ENCODE measurements at places on chromosomes 2 and 18.

GRCh38 chr2:16187482-16187817, 247.1 kb downstream of the MYCN start:
- DNase-seq = no peak

DNA sequence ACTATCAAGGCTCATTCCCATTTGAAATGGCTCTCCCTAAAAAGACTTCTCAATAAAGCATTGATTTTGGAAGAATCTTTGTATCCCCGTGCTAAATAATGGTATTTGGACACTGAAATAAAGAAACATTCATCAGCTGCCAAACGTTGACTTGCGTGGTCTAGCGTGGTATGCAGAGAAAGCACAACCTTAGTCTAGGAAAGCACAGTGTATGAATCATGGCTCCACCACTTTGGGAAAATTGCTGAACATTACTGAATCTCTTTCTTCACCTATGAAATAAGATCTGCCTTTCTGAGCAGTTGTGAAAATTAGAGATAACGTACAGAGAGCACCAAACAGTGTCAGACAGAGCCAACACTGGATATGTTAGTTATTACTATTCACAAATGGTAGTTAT, 353.9 kb downstream of the SS18 start:
- no peak for DNase-seq

DNA sequence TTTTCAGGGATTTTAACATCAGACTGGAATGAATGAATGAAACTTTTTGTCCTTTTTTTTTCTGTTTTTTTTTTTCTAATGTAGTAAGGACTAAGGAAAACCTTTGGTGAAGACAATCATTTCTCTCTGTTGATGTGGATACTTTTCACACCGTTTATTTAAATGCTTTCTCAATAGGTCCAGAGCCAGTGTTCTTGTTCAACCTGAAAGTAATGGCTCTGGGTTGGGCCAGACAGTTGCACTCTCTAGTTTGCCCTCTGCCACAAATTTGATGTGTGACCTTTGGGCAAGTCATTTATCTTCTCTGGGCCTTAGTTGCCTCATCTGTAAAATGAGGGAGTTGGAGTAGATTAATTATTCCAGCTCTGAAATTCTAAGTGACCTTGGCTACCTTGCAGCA, 53.4 kb downstream of the SMAD4 start:
- no peak for DNase-seq

DNA sequence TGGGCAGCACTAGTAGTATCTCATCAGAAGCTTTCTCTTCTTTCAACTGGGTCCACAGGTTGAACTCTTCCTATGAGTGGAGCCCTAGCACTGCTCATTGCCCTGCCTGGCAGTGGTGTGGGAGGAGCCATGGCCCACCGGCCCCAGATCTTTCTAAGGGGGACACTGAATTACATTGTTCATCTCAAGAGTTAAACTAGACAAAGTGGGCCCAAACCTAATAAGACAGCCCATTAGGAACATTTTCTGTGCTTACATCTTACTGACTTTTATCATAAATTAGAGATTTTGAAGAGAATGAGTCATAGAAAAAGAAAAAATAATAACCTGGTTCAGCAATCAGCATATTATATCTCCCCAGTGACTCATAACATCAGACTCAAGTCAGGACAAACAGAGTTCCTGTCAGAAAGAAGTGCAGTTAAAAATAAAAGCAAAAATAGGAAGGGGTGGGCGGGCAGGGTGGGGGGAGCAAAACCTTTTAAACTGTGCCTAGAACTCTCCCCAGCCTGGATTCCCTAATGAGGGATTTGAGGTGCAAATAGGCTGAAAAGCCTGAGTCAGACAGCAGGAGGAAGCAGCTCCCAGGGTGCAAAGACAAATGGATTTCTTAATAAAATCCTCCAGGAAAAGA, 161.6 kb upstream of the TRIB2 start:
- no peak for DNase-seq

DNA sequence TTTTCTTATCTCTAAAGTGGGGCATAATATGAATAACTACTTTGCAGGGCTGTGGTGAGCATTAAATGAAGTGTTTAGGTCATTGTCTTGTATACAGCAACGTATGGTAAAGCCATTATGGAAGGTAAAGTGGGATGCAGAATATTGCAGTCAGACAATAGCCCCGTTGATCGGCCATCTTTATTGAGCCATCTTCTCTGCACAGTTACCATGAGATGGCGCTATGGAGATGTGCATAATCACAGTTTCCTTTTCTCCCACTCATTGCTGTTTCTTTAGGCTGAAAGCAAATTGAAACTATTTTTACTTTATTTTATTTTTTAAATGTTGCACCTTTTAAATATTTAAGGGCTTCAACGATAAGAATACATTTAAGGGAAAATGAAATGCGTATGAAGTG, 108.9 kb downstream of the THSD7B start:
- no peak for DNase-seq

DNA sequence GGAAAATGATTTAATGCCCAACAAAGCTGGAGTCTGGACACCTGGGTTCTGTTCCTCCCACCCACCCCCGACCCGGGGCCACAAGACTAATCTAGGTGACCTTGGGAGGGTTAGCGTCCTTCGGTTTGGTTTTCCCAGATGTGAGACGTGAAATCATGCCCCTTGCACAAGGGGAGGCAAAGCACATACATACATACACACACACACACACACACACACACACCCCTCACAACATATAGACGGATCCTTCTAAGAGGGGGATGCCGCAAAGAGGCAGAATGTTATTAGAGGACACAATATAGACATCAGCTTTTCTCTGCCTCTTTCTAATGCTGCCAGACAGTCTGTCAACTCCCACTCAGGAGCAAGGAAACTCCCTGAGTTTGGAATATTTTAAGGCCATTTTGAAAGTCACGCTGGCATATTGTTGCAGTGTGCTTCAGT, 616 bp upstream of the RBMS1 start:
- no peak for DNase-seq

- no peak for DNase-seq
Observed at GRCh38 chr2:174881678-174882077, 117.4 kb upstream of the CHRNA1 start.

- no peak for DNase-seq
Observed at GRCh38 chr2:218631837-218632236, 24.1 kb downstream of the PLCD4 start.

DNA sequence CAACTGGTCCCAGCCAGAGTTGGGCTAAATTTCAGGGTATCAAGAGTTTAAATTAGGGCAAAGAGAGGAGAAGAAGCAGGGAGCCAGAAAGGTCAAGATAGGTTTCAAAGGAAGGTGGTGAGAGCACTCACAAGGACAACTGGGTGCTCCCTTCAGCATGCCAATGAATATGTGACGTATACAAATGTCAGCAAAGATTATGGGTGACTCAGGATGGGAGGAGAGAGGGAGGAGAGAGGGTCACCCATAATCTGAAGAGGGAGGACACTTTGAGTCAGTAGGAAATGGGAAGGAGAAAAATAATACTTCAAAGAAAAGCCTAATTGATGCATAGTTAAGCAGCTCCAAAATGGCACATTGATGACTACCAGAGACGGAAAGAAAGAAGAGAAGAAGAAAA, 53.1 kb upstream of the ABCA12 start:
- no peak for DNase-seq

DNA sequence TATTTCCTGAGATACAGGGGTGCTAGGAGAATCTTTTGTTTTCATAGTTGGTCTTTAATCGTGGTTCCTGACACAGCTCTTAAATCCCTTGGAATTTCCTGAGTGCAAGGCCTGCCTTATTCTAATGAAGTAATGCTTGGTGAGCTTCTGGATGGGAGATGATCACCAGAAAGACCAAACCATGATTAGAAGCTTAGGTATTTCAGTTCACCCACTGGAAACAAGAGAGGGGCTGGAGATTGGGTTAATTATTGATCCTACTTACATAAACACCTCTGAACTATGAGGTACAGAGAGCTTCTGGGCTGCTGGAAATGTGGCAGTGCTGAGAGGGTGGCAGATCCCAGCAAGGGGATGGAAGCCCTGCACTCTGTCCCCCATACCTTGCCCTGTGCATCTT, 406.8 kb downstream of the THSD7B start:
- DNase-seq = no peak

- DNase-seq = no peak
Observed at GRCh38 chr2:237900891-237901831, 41.7 kb downstream of the RAMP1 start.

- DNase-seq = no peak
Observed at GRCh38 chr2:160650196-160651118, 156.8 kb upstream of the RBMS1 start.

- DNase-seq = no peak
Observed at GRCh38 chr2:193476171-193476800, 1281.6 kb upstream of the TMEFF2 start.

- no peak for DNase-seq
Observed at GRCh38 chr2:85540133-85540648, 1.2 kb downstream of the MAT2A start.

DNA sequence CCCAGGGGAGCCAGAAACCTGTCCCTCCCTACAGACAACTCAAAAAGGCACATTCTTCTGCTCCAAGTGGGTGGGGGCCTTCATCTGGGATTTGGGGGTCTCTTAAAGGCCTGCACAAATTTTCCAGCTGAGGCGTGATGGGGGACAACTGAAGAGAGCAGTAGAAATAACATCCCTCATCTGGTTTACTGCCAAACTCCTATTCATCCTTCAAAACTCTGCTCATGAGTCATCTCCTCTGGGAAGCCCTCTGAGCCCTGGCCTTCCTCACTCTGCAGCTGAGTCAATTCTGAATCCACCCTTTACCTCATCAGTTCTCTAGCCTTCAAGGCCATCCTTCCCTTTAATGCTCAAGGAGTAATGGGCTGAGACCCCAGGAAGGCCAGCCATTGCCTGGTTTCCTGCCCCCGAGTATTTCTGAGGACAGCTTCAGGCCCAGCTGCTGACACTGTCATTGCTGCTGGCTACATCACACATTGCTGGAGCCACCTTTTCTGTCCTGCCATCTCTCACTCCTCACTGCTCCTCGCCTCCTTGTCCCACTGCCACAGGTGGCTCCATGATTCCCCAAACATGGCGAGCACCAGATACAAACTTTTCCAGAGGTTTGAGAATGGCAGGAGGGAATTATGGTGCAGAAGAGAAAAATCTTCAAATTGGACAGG, 32.2 kb upstream of the GLI2 start:
- no peak for DNase-seq

DNA sequence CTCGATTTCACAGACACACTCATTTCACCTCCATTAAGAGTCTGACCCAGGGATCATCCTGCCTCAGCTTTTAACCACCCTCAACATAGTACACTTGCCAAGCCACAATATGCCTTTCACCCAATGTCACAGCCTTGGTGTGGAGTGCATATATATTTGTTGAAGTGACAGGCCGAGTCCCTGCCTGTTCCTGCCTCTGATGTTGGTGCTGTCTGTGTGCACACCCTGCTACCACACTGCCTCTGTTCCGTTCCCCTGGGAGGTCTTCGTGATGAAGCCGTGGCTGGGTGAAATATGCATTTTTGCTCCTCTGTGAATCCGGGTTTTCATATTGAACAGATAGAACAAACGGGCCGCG, 90.3 kb downstream of the RNF144A start:
- no peak for DNase-seq

DNA sequence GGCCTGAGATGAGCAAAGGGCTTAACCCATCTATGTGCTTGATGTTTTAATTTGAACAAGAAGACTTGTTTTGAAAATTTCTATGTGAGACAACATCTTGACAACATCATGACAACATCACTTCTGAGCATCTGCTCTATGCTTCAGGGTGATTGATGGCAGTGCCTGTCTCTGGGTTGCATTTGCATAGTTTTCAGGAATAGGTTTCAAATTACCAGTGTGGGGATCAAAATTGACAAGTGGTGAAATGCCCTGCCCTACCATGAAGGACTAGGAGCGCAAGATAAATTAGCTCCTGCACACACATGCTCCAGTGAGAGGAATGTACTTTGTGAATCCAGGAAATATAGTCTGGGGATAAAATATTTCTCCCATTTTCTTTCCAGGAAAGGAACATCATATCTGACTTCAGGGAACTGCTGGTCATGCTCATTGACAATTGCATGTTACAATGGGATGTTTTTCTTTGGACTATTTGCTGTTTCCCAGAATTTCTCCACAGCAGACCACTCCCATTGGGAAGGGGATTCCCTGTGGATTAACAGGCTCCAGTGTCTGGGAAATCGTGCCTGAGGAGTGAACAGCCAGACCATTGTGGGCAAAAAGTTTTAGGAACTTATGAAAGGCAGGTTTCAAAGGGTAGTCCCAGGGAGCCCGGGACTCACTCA, 45.3 kb upstream of the IL1R2 start:
- DNase-seq = no peak

DNA sequence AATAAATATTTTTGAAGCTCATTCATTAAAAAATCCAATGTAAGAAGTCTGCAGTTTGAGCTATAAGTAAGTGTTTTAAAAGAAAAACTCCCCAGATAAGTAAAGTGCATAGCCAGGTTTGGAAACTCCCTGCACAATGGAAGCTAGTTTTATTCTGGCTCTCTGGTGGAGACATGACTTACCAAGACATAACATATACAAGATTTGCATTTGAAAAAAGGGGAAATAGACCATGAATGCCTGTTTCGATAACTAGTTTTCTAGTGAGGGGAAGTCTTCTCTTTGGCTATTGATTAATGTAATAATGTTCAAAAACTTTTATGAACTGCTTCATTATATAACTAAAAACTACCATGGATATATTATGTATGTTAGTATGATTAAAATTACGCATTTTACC, 435.2 kb downstream of the ARHGAP15 start:
- no peak for DNase-seq

- DNase-seq = no peak
Observed at GRCh38 chr18:5726011-5726410, 169.3 kb downstream of the TMEM200C start.

DNA sequence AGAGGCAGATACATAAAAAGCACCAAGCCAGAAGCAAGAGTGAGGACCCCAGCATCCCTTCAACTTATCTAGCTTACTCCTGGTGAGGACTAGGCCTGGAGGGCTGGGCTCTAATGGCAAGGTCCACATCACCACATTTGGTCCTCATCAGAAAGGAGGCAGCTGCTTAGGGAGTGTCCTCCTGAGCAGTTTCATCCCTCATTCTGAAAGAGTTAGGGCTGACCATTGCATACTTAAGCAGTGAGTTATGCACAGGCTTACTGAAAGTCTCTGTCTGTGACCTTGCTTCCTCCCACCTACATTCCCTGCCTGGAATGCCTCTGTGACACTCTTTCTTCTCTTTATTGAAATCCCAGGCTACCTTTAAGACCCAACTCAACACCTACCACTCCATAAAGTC, 301.8 kb upstream of the ACVR2A start:
- no peak for DNase-seq

DNA sequence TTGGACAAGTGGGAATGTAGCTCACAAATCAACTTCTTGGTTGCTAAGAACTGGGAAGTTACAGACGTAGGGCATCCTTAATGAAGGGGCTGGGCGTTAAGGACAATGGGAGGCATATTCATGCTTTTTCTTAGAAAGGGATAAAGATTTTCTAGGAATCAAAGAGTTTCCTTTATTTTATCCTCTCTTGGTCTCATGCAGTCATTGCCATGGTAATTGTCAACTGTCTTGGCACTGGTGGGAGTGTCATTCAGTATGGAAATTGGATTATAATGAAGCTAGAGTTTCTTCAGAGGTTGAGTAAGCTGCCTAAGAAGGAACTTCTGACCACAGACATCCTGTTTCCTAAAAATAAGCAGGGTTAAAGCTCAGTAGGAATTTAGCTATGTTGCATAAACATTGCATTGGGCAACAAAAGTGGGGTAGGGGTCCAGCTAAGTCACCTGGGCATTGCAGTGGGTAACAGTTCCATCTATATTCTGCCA, 114.0 kb downstream of the LYPD6B start:
- no peak for DNase-seq

GRCh38 chr2:41489638-41490037, 558.2 kb upstream of the PKDCC start:
- no peak for DNase-seq
